IMR-90 (cell line): ENCODE measurements at places on chromosomes 2 and 18. TPM values are rescaled to one million over a fixed set of nuclear protein-coding genes. Genes with fewer than 3 reads are reported as not detected.

The KIF3C gene
- total RNA-seq, result 8.1 and 15.4 TPM in 2 replicates

The SKOR2 gene
- not detected in 2 replicates for total RNA-seq

The RAB12 gene
- 14.9 and 35.3 TPM in 2 replicates for total RNA-seq

The GTF2A1L gene
- total RNA-seq, result not detected in 2 replicates

The PIEZO2 gene
- total RNA-seq, result 3.3 and 4.1 TPM in 2 replicates

The FHL2 gene
- 373 and 464 TPM in 2 replicates for total RNA-seq

The MC4R gene
- total RNA-seq, result 0.18 and 0.28 TPM in 2 replicates

The FAM237A gene
- total RNA-seq, result not detected in 2 replicates

The TNFRSF11A gene
- total RNA-seq, result under 0.01 TPM in 1 of 2 replicates, not detected in the other

The TUBB8B gene
- total RNA-seq, result not detected in 2 replicates

The INPP5D gene
- under 0.01 and 0.18 TPM in 2 replicates for total RNA-seq

The TOGARAM2 gene
- total RNA-seq, result under 0.01 and 0.28 TPM in 2 replicates

The MEP1B gene
- not detected in 2 replicates for total RNA-seq

The SP140 gene
- total RNA-seq, result 1.1 and 1.4 TPM in 2 replicates

The CHRND gene
- not detected in 2 replicates for total RNA-seq

The NUP35 gene
- total RNA-seq, result 20.0 and 23.3 TPM in 2 replicates

The CAVIN2 gene
- total RNA-seq, result 11.5 and 12.5 TPM in 2 replicates

The PCARE gene
- total RNA-seq, result not detected in 2 replicates

The KLHL29 gene
- 2.0 and 2.5 TPM in 2 replicates for total RNA-seq

The WNT10A gene
- total RNA-seq, result not detected in 2 replicates

The MDH1B gene
- total RNA-seq, result 0.54 and 0.56 TPM in 2 replicates

The AFTPH gene
- total RNA-seq, result 19.9 and 21.9 TPM in 2 replicates

The CRYGC gene
- total RNA-seq, result not detected in 2 replicates

The CCDC93 gene
- total RNA-seq, result 17.2 and 18.9 TPM in 2 replicates

The NT5DC4 gene
- total RNA-seq, result not detected in 2 replicates

The RESP18 gene
- not detected in 2 replicates for total RNA-seq

The TRIB2 gene
- 12.7 and 16.1 TPM in 2 replicates for total RNA-seq

The WDSUB1 gene
- 5.0 and 5.2 TPM in 2 replicates for total RNA-seq

The ASAP2 gene
- total RNA-seq, result 19.7 and 26.9 TPM in 2 replicates

The ATOH8 gene
- 7.8 and 7.9 TPM in 2 replicates for total RNA-seq

The FRZB gene
- 0.18 and 0.28 TPM in 2 replicates for total RNA-seq

The PPP1R1C gene
- 0.28 and 0.36 TPM in 2 replicates for total RNA-seq

The OR6B2 gene
- not detected in 2 replicates for total RNA-seq

The GAREM1 gene
- total RNA-seq, result 1.9 and 2.3 TPM in 2 replicates

The C2orf80 gene
- not detected in 2 replicates for total RNA-seq

The TSGA10 gene
- total RNA-seq, result 0.54 and 1.1 TPM in 2 replicates

The MYL1 gene
- not detected in 2 replicates for total RNA-seq

The TRPM8 gene
- total RNA-seq, result not detected in 2 replicates
